ENCODE measurements at places on chromosomes 6 and 20. TPM values are rescaled to one million over a fixed set of nuclear protein-coding genes. Genes with fewer than 3 reads are reported as not detected.

DNA sequence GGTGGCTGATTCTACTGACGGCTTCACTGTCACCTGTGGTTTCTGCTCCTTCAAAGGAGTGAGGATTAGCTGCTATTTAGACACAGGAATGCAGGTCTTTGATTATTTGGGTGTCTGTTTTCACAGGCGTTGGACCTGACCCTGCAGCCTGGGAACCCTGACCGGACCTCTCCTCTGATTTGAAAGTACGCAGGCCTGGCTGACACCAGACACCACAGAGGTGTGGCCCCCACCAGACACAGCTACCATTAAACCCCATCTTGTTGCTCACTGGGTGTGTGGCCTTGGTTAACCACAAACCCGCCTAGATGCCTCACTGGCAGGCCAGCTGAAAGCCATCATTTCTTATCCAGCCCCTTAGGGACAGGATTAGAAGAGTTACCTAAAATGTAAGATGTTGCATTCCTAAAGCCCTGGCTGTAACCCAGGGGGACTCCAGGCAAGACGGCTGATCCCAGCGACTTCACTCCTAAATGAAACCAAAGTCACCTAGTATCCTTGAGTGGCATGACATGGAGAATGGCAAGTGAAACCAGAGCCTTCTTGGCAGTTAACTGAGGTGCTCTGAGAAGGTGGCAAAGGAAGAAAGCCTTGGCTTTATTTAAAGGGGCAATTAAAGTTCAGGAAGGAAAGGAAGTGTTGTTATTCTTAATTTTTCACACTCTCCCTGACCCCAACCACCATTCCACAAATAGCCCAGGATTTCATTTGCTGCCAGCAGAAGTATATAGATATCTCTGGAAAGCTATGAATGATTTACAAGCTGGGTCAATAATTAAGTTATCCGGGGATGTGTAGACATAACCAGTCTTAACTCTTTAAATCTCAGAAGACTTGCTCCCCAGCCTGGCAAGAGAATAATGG is 169.9 kb downstream of the QRSL1 start:
- peak; percentile 26 for DNase-seq

Gene TREML4
- not detected for polyA plus RNA-seq

GRCh38 chr6:136624347-136624746 is 74.1 kb upstream of the MAP7 start:
- DNase-seq: peak; percentile 42

DNA sequence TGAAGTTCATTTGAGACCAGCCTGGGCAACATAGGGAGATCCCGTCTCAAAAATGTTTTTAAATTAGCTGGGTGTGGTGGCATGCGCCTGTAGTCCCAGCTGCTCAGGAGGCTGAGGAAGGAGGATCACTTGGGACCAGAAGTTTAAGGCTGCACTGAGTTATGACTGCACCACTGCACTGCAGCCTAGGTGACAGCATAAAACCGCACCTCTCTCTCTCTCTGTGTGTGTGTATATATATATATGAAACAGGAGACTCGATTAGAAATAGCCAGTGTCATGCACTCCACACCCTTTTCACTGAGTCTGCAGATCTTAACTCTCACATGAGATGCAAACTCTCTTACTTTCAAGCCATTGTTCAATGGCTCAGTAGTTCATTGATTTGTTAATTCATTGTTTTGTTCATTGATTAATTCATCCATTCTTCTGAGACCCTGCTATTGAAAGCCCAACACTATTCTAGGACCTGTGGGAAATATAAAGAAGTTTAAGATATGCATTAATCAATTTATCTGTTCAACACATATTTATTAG is 52.4 kb upstream of the MRPS10 start:
- no peak for DNase-seq

Gene ADTRP
- polyA plus RNA-seq: 0.50 TPM

Gene SLC35F1
- not detected for polyA plus RNA-seq

Gene TGM3
- not detected for polyA plus RNA-seq

- no peak for DNase-seq
Measured at GRCh38 chr6:42390228-42390934, 61.3 kb downstream of the TRERF1 start.

DNA sequence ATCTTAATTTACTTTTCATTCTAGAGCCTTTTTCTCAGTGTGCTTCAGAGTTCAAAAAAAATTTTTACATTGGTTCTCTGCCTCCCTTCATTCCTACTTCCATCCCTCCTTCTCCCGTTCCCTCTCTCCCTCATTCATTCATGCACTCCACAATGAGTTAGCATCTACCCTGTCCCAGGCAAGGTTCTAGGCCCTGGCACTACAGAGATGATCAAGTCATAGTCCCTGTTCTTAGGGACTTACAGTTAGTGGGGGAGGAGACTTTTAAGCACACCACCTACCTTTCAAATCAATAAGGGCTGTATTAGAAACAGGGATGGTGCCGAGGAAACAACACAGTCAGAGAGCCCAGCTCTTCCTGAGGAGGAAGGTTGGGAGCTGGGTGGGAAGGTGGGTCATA is 40.3 kb downstream of the MAP3K5 start:
- no peak for DNase-seq

Gene LY6G6F
- polyA plus RNA-seq: not detected

DNA sequence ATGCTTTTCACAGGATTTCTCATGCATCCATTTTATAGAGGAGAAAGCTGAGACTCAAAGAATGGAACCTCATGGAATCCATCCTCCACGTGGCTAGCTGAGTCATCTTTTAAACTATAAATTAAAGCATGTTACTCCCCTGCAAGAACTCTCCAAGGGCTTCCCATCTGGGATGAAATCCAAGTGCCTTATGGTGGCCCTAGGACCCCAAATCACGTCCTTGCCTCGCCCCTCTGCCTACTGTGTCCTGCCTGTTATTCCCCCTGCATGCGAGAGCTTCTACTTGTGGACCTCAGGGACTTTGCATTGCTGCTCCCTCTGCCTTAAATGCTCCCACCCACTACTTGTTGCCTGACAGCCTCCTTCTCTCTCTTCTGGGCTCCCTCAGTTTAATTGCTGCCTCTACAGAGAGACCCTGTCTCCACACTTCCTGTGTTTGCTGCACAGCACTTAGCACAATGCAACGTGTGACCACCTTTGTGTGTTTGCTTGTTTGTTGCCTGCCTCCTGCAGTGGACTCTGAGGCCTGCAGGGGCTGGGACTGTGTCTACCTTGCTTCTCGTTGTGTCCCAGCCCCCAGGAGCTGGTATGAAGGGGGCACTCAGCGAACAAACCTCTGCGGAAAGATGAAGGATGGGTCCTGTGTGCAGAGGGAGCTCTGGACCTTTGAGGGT is 39.4 kb downstream of the TOX2 start:
- peak; percentile 47 for DNase-seq

DNA sequence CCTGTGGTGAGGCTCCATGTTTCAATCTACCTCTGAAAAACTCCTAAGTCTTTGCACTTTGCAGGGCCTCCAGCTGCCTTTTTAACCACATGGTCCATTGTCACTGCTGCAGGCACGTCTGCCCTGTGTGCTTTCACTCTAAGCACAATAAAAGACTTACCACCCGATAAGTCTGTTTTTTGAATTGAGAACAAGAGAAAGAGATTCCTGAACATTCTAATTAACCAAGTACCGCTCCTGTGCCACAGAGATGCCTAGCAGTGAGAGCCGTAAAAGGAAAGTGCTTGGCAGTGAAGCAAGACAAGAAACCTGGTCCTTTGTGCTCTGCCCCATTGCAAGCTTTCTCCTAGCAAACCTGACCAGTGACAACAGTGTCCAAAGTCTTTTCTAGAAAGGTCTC is 487.6 kb upstream of the FLRT3 start:
- no peak for DNase-seq

- no peak for DNase-seq
Measured at GRCh38 chr6:145968051-145968450, 3.9 kb upstream of the SHPRH start.

Gene NKX2-2
- not detected for polyA plus RNA-seq

DNA sequence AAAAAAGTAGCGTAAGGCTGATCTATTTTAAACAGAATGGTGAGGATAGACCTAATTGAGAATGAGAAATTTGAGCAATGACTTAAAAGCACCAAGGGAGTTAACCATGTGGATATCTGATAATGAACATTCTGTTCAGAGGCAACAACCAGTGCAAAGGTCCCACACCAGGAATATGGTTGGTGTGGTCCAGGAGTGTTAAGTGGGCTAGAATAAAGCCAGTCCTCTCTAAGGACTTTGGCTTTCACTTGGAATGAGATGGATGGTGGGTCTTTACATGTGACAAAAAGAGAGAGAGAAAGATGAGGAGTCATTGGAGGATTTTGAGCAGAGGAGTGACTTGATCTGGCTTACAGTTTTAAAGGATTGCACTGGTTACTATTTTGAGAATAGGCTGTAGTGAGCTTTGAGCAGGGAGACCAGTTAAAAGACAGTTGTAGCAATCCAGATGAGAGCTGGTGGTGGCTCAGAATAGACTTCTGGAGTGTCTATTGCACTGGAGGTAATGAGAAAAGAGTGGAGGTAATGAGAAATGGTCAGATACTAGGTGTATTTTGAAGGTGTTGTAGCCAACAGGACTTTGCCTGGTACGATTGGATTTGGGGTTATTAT is 89.8 kb downstream of the SCAF8 start:
- DNase-seq: no peak

Gene ANKEF1
- 0.31 TPM for polyA plus RNA-seq

DNA sequence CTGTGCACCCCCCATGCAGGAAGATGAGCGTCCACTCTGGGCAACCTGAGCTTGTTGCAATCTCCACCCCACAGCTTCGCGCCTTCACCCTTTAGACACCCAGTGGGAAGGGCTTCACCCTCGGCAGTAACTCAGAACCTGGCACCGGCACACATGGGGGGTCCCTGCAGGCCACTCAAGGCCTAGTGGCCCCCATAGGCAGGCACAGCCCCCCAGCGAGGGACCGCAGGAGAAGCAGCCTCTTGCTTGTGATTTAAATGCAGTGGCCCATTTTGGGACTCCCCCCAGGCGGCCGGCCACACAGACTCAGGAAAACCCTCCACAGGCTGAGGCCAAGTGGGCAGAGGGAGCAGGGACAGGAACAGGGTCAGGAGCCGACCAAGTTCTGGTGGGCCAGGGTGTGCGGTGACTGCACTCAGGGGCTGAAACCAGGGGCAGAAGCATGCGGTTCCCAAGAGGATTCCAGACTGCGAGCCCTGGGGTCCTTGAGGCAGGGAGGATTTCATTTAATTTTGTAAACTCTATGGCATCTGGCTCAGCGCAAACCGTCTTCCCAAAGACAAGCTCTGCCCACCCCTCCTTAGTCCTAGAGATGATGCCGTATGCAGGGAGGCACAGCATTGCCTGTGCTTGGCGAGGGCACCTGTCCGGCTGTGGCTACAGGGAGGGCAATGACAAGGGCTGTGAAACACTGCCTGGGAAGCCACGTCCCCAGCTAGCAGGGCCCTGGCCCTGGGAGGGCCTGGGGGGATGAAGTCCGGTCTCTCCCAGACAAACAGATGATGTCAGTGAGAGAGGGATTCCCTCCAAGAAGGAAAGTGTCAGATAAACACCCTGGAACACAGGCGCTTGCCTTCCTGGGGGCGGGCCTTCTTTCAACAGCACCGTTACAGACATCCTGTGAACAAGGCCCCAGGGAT is 52.9 kb upstream of the GPR31 start:
- no peak for DNase-seq

GRCh38 chr20:44010162-44010704 is 95.6 kb downstream of the TOX2 start:
- DNase-seq: no peak

GRCh38 chr6:1630771-1631217 is 21.1 kb downstream of the FOXC1 start:
- DNase-seq: peak; percentile 88

GRCh38 chr6:46395530-46395929 is 95.7 kb downstream of the RCAN2 start:
- DNase-seq: no peak

GRCh38 chr20:64065062-64065973 is 2.3 kb downstream of the TCEA2 start:
- DNase-seq: no peak
